Pons (tissue), 1 donor: ENCODE measurements at places on chromosomes 12 and 14.

- no peak for DNase-seq
Observed at GRCh38 chr12:28425526-28425925, 235.3 kb downstream of the CCDC91 start.

DNA sequence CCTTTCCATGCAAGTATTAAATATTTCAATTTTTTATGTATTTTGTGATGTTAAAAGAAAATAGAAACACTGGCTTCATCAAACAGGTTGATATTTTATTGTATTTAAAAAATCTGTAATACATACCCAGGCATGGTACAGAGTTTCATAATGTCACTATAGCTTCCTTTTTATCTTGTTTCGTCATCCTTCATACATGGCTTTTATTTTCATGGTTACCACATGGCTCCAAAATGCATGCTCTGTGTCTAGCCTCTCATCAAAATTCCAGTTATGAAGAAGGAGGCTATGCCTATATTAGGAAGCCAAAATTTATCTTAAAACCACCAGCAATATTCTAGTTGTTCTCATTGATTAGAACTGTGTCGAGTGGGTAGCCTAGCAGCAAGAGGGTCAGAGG, 464.8 kb downstream of the BTG1 start:
- DNase-seq: no peak

DNA sequence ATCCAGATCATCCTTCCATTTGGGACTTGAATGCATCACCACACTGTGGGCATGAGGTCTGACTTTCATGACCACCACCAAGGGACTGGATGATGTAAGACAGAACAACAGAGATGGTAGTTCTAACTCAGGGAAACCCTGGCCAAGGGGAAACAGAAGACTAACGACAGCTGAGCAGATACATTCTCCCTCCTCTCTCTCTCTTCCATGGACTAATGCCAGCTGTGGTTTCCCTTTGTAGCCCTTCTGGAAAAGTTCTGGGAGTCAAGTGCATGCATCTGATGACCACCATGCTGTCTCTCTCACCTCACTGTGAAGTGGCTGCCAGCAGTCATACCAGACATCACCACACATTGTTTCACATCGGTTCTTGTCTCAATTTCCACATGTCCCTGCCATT, 3.4 kb downstream of the TAS2R30 start:
- no peak for DNase-seq

DNA sequence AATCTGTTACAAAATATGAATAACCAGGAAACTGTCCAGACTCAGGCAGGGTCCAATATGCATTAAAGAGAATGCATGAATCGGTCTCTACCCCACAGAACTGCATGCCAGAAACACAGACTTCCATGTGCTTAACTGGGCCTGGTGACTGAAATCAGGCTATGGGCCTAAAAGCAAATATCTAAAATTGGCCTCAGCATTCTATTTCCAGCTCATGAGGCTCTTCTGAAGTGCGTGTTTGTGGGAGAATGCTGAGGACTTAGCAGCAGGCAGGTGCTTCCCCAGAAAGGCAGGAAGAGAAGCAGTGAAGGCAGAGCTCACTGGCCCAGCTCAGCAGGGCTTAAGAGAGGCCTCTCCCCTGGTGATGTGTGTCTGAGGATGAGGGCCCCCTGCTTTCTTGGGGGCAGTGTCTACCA, 48.5 kb downstream of the ADGRD1 start:
- DNase-seq: no peak

DNA sequence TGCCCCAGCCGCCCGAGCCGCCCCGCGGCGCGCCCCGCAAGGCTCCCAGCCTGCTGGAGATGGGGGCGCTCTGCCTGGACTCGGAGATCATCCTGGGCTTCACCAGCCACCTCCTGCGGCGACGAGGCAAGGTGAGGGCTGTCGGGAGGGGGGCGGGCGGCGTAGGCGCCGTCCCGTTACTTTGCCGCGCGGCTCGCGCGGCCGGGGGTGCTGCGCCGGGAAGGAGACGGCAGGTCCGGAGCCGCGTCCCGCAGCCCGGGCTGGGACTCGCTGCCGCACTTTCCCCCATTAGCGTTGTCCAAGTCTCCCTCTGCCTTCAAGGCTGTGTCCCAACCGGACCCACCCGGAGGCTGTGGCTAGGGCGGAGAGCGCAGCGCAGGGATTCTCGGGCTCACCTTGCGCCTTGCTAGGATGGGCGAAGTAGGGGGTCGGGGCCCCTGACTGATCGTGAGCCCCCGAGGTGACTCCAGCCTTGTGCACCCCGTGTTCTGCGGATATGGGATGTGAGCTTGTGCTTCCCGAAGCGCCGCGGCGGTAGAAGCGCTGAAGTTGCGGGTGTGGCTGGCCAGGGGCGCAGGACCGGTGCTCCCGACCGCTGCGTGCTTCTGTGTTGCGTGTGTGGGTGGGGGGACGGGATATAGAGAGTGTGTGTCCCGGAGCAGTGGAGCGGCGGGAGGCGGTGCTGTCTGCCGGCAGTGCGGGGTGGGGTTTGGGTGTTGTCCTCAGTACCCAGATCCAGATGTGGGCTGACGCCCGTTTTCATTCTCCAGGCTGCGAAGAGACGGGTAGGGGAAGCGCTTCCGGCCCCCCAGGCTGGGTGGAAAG, 1.7 kb upstream of the KIF26A start:
- no peak for DNase-seq

GRCh38 chr12:44873898-44874297, 2.2 kb downstream of the NELL2 start:
- peak; percentile 50 for DNase-seq

DNA sequence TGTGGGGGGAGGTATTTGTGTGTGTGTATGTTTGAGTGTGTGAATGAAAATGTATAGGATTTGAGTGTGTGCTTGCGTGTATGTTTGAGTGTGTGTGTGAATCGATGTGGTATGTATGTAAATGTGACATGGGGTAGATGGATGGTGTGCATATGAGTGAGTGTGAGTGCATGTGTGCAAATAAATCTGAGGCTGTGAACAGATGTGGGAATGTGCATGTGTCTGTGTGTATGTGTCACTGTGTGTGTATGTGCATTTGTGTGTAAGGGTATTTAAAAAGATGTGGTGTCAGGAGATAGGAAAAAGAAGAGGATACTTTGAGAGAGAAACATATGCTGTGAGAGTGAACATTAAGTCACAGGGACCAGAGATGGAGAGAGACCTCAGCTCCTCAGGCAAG, 539.6 kb downstream of the MED13L start:
- no peak for DNase-seq

DNA sequence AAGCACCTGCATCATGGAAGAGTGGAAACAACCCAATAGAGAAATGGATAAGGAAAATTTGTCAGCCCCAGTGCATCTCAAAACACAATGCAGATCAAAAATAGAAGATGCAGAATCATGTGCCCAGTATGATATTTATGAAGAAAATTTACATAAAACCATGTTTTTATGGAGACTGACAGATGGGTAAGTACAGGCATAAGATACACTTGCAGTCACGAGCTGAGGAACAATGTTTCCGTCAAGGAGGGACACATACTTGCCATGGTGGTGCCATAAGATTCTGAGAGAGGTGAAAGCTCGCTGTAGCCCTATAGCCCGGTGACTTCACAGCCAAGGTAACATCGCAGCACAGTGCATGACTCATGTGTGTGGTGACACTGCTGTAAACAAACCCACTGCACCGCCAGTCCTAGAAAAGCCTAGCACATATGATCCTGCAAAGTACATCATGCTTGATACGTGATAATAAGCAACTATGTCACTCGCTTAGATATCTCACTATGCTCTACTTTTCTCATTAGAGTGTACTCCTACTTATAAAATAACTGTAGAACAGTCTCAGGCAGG, 112.6 kb downstream of the RIMBP2 start:
- DNase-seq: no peak

DNA sequence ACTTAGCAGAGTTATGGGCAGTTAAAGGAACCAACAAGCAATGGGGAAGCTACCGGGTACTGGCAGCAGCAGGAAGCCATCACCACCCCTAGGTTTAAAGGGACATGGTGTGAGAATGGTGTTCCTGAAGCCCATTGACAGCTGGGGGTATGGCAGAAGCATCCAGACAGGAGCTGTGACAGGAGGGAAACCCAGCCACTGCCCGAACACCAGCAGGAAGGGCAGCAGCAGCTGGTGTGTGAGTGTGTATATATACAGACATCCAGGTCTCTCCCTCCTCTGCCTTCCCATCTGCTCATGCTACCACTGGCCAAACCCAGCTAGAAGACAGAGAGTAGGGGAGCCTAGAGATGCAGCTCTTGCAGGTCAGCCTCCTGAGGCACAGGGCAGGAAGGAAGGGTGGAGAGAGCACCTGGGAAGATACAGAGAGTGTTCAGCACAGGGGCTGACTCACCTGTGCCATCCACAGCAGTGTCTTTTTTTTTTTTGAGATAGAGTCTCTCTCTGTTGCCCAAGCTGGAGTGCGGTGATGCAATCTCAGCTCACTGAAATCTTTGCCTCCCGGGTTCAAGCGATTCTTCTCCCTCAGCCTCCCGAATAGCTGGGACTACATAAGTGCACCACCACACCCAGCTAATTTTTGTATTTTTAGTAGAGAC, 9.2 kb upstream of the ADCK1 start:
- DNase-seq: no peak

DNA sequence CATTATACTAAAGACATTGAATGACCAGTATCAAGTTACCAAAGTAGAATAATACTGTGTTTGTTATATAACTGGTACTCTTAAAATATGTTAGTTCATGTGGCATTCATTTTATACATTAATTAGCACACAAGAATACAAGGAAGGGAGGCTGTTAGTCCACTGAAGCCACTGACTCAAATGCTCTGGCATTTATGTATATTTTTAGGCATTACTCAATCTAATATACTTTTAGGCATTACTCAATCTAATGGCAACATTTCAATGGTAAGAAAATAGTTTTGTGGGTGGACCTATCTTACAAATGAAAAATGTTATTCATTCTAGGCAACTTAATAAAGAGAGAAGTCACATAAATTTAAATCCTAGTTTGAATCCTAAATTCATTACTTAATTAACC, 874.4 kb upstream of the USP15 start:
- no peak for DNase-seq

- no peak for DNase-seq
Observed at GRCh38 chr12:58034712-58035111, 93.3 kb downstream of the ATP23 start.

GRCh38 chr14:103840014-103840413, 7.4 kb downstream of the PPP1R13B start:
- no peak for DNase-seq

DNA sequence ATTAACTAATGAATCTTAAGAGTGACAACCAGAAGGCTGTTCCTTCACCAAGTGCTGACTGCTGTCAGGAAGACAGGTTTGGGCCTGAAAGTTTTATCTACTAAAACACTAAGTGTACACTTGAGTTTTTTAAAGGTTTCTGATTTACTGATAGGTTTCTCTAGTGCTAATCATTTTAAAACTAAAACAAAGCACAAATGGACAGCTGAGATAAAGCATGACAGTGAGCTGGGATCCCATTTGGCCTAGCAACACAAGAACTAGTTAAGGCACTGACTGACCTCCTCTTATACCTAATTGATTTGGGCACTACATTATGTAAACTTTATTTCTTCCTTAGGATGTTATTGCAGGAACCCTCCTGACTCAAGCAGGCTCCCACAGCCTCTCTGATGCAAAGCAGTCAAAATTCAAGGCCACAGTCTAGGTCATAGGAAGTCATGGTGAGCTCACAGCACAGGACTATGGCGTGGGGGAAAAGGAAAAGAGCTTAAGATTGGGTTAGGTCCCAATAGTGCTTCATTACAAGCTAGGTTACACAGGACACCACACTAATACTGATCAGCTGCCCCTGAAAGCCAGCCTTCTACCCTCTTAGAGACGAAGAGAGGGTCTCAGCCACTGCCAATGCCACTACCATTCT, 3.5 kb downstream of the STXBP6 start:
- DNase-seq: no peak

- DNase-seq: no peak
Observed at GRCh38 chr14:59240356-59240755, 51.9 kb downstream of the DAAM1 start.

- DNase-seq: no peak
Observed at GRCh38 chr12:28909291-28909690, 239.8 kb upstream of the FAR2 start.

DNA sequence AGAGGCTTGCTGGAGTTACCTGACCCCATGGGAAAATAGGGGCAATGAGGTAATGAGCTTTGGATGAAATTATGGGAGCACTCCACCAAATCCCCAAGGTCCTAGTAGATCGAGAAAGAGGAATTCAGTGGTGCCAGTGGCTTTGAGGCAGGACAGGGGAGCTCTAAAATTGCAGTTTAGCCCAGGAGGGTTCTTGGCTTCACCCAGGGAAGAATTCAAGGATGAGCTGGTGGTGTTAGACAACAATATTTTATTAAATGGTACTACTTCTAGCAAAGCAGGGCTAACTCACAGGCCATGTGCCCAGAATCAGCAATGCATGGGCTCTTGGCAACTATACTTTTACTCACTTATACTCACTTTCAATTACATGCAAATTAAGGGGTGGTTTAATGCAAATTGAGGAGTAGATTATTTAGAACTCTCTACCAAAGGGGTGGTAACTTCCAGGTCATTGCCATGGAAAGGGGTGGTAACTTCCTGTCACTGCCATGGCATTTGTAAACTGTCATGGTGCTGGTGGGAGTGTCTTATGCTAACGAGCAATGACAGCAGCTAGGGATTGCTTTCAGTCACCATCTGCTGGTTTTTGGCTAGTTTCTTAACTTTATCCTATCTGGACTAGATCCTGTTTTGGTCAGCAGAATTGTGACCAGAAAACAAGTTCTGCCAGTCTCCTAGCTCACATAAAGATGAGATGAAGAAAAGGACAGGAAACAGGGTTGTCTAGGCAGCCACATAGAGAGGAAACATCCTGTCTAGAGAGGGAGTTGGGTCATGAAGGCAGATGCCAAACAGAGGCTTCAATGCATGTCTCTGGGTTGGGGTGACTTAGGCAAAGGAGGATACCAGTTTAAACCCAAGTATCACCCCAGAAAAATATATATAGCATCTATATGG, 64.7 kb downstream of the ZNF641 start:
- DNase-seq: no peak

- DNase-seq: no peak
Observed at GRCh38 chr14:58870961-58871360, 233.2 kb downstream of the DACT1 start.

DNA sequence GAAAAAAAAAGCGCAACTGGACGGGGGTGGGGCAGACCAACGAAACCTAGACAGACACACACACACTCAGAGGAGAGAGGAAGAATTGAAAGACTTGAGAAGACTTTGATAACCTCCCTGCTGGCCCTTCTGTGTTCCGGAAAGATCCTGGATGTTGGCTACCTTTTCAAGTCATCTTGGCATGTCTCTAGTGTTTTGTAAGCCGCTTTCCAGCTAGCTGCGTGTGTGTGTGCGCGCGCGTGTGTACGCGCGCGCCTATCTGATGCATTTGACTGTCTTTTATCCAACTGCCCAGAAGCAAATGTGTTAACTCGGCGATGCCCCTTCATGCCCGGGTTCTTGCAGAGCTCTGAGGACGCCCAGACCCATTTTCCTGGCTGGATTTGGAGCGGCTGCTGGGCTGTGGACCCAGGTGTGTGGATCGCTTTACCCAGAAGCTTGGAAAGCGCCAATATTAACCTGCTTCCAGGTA, 664 bp downstream of the LRFN5 start:
- DNase-seq: no peak

- no peak for DNase-seq
Observed at GRCh38 chr12:115338566-115339294, 654.8 kb upstream of the TBX3 start.
